ENCODE measurements at places on chromosomes 16 and 17. TPM values are rescaled to one million over a fixed set of nuclear protein-coding genes. Genes with fewer than 3 reads are reported as not detected.
A peak's percentile ranks its signal among the peaks of the same experiment; 100 is the strongest.

DNA sequence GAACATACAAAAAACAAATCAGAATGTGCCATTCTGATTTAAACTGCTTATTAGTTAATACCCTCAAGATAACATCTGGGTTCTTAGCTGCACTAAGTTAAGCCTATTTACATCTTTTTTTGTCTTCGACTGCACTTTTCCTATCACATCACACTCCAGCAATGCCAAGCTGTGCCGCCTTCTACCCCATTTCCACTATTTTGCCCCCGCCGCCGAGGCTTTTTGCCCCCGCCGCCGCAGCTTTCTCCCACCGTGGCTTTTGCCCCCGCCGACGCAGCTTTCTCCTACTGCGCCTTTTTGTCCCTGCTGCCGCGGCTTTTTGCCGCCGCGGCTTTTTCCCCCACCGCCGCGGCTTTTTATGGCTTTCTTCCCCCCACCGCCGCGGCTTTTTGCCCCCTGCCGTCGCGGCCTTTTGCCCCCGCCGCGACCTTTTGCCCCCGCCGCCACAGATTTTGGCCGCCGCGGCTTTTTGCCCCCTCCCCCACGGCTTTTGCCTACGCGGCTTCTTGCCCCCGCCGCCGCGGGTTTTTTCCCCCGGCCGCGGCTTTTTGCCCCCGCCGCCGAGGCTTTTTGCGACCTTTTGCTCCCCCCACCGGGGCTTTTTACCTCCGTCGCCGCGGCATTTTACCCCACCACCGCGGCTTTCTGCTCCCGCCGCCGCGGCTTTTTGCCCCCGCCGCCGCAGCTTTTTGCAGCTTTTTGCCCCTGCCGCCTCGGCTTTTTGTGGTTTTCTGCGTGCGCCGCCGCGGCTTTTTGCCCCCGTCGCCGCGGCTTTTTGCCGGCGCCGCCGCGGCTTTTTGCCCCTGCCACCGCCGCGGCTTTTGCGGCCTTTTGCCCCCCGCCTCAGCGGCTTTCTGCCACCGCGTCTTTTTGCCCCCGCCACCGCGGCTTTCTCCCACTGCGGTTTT, 331.4 kb upstream of the WSB1 start:
- no peak overlapping the region for H3K4me3 ChIP-seq
- DNase-seq = no peak
- no peak overlapping the region for H3K27ac ChIP-seq

Gene TRIM72
- total RNA-seq = under 0.01 TPM

DNA sequence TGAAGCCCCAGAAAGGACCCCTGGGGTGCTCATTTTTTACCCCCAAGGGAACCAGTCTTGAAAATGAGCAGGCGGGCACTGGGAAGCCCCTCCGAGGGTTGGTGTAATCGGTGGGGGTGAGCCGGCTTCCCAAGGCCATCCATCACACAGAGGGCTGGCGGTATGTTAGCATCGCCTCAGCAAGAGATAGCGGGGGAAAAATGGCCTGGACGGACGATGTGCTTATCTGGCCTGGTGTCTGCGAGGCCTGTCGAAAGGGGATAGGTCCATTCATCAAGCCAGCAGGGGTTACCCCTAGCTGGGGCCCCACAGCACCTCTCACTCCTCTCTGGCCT, 188.9 kb downstream of the IRF8 start:
- H3K36me3 ChIP-seq = no peaks in the 10 kb centered on the region
- peak; percentile 40 for DNase-seq
- no peaks in the 10 kb centered on the region for H3K4me1 ChIP-seq
- H3K4me3 ChIP-seq = no peak overlapping the region
- H3K27me3 ChIP-seq = no peaks in the 10 kb centered on the region
- no peak overlapping the region for H3K27ac ChIP-seq

- H3K4me3 ChIP-seq = no peak overlapping the region
- no peaks in the 10 kb centered on the region for H3K27me3 ChIP-seq
- H3K27ac ChIP-seq = peak overlapping the region; percentile 2
- no peaks in the 10 kb centered on the region for H3K4me1 ChIP-seq
- no peaks in the 10 kb centered on the region for H3K36me3 ChIP-seq
- DNase-seq = peak; percentile 70
Measured at GRCh38 chr17:13230350-13231264, 212.8 kb upstream of the ELAC2 start.

- H3K27me3 ChIP-seq = no peaks in the 10 kb centered on the region
- no peak overlapping the region for H3K27ac ChIP-seq
- H3K4me1 ChIP-seq = no peaks in the 10 kb centered on the region
- H3K36me3 ChIP-seq = no peaks in the 10 kb centered on the region
Measured at GRCh38 chr17:80426671-80427326, 11.8 kb downstream of the ENDOV start.

Gene TBC1D3I
- total RNA-seq = 0.64 TPM

DNA sequence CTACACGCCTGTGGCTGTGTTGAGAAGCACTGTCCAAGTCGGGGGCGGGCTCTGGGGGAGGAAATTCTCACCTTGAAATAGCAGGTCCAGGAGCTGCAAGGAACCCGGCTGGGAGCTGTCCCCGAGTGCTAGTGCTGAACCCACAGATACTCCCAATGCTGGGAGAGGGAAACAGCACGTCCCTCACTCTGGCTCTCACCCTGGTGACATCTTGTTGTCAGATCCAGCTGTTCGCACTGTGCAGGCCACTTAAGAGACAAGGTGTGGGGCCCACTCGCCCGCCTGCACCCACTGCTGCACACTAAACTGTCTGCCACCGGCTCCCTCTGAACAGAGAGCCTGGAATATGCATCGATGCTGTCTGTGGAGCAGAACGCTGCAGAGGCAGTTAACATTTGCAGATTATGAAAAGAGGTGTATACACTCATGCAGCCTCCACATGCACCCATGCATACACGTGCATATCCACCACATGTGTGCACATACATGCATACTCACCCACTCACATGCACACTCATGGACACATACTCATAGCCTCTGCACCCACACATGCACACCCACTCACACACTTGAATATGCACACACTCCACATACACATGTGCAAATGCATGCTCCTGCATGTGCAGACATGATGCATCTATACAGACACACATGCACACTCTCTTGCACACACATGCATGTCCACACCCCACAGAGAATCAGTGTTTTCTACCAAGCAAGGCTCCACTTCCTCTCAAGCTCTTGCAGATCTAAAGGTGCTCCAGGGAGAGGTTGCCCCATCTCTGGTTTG, 42.0 kb downstream of the MGAT5B start:
- no peak overlapping the region for H3K4me3 ChIP-seq
- no peaks in the 10 kb centered on the region for H3K36me3 ChIP-seq
- no peak for DNase-seq
- no peak overlapping the region for H3K27ac ChIP-seq
- H3K27me3 ChIP-seq = no peaks in the 10 kb centered on the region

DNA sequence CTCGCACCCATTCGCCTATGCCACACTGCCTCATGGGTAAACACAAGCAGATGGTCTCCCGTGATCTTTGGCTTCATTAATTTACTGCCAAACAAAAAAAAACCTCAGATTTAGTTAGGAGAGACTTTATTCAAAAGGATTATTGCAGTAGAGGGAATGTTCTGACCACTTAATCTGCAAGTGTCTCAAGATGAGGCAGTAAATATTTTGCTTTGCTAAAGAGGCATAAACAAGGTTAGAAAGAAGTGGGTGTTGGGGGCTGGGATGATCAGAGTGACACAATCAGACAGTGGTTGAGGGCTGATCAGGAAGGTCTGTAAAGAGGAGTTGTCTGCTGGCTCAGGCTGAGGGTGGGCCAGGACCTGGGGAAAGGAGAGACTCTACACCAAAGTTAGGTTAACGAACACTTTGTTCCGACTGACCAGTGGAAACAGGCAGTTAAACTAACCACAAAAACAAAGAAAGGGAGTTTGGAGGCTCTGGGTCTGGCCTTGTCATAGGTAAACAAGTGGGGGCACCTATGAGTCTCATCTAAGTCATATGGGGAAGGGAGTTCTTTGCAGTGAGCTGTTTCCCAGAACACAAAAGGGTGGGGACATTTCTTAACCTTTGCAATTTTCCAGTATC, 28.5 kb downstream of the HSD17B2 start:
- H3K36me3 ChIP-seq = no peaks in the 10 kb centered on the region
- no peak for DNase-seq
- H3K4me3 ChIP-seq = no peak overlapping the region

Gene PRSS33
- not detected for total RNA-seq

GRCh38 chr16:30357715-30358576, 2.8 kb upstream of the CD2BP2 start:
- peak overlapping the region; percentile 98 for H3K27ac ChIP-seq
- no peaks in the 10 kb centered on the region for H3K27me3 ChIP-seq
- H3K4me3 ChIP-seq = no peak overlapping the region
- no peak for DNase-seq
- H3K4me1 ChIP-seq = peaks cover 5% of the 10 kb centered on the region
- peaks cover 4% of the 10 kb centered on the region for H3K36me3 ChIP-seq

Gene TLE7
- total RNA-seq = not detected

Gene C17orf50
- total RNA-seq = not detected

Gene ASGR1
- 1.0 TPM for total RNA-seq

GRCh38 chr17:14791221-14791620, 473.9 kb downstream of the PMP22 start:
- no peak for DNase-seq
- no peaks in the 10 kb centered on the region for H3K4me1 ChIP-seq
- H3K27ac ChIP-seq = no peak overlapping the region
- no peak overlapping the region for H3K4me3 ChIP-seq

DNA sequence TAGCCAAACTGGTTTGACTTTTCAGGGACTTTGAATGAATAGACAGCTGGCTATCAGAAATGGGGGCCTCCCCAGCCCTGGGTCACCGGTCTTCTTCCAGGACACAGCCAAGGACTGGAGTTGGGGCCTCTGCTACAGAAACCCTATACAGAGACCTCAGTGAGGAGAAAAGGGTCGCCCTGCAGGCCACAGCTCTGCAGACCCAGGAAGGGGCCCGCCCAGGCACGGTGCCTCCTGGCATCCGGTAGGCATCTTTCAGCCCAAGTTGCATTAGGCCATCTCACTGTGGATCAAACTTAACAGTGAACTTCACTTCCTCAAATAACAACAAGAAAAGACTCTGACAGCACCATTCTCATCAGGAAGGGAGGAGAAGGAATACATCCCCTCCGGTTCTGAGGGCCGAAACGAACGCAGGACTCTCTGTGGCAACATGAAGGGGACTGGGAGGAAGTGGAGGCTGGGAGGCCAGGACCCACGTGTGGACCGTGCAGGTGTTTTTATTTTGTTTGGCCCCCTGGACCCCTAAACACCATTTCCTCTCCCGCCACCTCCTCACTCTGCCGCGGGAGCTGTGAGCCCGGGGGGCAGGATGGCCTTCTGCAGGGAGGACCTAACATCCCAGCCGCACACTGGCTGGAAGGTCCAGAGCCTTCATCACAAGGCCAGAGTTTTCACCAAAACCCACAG, 7.2 kb downstream of the SLC38A10 start:
- peaks cover 5% of the 10 kb centered on the region for H3K4me1 ChIP-seq
- no peaks in the 10 kb centered on the region for H3K27me3 ChIP-seq
- no peak overlapping the region for H3K4me3 ChIP-seq
- no peak for DNase-seq

Gene CIITA
- total RNA-seq = 14.6 TPM

GRCh38 chr17:8896087-8896486, 28.6 kb upstream of the PIK3R6 start:
- H3K4me1 ChIP-seq = no peaks in the 10 kb centered on the region
- no peaks in the 10 kb centered on the region for H3K36me3 ChIP-seq
- no peak overlapping the region for H3K27ac ChIP-seq
- DNase-seq = no peak
- no peak overlapping the region for H3K4me3 ChIP-seq
- no peaks in the 10 kb centered on the region for H3K27me3 ChIP-seq

Gene CA4
- total RNA-seq = 12.3 TPM

DNA sequence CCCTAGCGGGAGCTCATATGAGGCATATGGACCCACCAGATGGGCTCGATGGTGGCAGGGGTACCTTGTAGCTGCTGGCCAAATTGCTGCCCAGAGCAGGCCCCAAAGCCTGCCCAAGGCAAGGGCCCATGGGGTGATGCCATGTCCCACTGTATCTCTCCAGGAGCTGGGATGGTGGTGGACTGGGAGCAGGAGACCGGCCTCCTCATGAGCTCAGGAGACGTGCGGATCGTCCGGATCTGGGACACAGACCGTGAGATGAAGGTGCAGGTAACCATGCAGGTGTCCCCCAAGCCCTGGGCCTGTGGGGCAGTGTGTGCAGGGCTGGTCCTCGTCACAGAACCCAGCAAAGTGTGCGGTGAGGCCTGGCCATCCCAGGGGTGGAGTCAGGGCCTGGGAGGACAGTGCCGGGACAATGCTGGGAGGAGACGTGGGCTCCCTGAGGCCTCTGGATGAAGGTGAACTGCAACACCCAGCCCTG, 34.1 kb upstream of the CHMP6 start:
- DNase-seq = no peak
- no peaks in the 10 kb centered on the region for H3K36me3 ChIP-seq
- H3K27me3 ChIP-seq = no peaks in the 10 kb centered on the region
- no peak overlapping the region for H3K27ac ChIP-seq
- no peak overlapping the region for H3K4me3 ChIP-seq

Gene KRTAP4-9
- total RNA-seq = not detected

Gene SNX20
- total RNA-seq = 2.7 TPM

DNA sequence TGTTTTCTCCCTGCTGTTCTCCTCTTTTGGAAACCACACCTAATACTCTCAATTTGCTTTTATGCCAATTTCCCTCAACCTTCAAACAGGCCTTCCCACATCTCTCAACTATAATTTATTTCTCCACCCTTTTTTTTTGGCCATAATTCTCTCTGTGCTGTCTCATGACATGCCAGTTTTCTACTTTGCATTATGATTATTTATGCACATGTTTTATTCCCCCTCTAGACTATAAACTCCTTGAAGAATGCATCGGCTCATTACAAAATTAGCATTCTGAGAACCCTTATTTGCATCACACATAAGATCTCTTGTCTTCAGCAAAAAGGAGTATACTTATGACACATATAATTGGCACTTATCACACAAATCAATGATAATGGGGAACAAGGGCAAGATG, 10.9 kb upstream of the LYRM9 start:
- H3K4me3 ChIP-seq = no peak overlapping the region
- no peak overlapping the region for H3K27ac ChIP-seq
- H3K4me1 ChIP-seq = no peaks in the 10 kb centered on the region
- no peaks in the 10 kb centered on the region for H3K36me3 ChIP-seq
- H3K27me3 ChIP-seq = no peaks in the 10 kb centered on the region

Gene HOXB7
- total RNA-seq = 4.3 TPM

DNA sequence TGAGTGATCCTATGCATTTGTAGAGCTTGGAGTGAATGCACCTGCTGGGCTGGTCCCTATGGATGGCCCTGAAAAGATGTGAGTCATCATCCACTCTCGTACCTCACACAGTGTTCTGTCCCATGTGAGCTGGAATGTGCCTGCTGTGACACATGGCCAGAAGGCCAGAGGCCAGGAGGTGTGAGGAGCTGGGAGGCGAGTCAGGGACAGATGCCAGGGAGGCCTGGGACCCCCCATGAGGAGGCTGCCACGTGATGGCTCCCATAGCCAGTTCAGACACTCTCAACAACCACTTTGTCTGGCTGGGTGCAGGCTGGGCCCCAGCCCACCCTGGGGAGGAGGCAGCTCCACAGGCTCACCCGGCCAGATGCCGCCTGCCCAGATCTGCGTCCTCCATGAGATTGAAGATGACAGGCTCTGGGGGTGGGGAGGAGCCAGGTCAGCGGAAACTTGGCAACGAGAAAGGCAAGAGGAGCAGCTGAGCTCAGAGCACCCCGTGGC, 168.8 kb downstream of the C16orf78 start:
- H3K36me3 ChIP-seq = no peaks in the 10 kb centered on the region
- no peak for DNase-seq
- H3K27me3 ChIP-seq = no peaks in the 10 kb centered on the region
- H3K27ac ChIP-seq = no peak overlapping the region
- H3K4me1 ChIP-seq = no peaks in the 10 kb centered on the region
- no peak overlapping the region for H3K4me3 ChIP-seq

Gene RPS15A
- total RNA-seq = 3,077 TPM

GRCh38 chr17:74994440-74994839, 7.0 kb downstream of the CDR2L start:
- DNase-seq = no peak
- no peaks in the 10 kb centered on the region for H3K27me3 ChIP-seq
- H3K27ac ChIP-seq = peak overlapping the region; percentile 82
- no peak overlapping the region for H3K4me3 ChIP-seq

All from breast epithelium (tissue), 4 donors.